ENCODE measurements at places on chromosomes 12 and 14.

GRCh38 chr12:43921666-43922337 is 85.9 kb downstream of the TMEM117 start:
- no peak for DNase-seq

- DNase-seq: no peak
These were observed 9.7 kb upstream of the PCK2 start for GRCh38 chr14:24084440-24084839.

- DNase-seq: no peak
These were observed 216.5 kb downstream of the PHLDA1 start for GRCh38 chr12:75814851-75815754.

GRCh38 chr14:34199585-34199984 is 248.7 kb upstream of the EGLN3 start:
- no peak for DNase-seq

DNA sequence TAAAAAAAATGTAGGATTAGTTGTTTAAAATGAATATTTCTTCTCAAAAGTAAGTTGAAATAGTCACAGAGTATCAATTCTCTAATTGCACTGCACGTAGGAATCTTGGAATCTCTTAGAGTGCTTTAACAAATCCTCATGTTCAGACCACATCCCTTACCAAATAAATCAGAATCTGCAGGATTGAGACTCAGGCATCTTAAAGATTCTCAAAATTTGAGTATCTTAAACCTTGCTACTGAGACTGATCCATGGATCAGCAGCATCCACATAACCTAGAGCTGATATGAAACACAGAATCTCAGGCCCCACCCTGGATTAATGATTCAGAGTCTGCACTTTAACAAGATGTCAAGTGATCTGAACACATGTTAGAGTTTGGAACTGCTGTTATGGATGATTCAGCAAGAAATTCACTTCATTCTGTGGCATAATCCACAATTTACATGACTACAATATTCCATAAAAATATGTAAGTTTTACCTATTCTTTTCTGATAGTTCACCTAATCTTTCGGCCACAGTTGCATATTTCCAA is 58.7 kb downstream of the ADAMTS20 start:
- DNase-seq: no peak

- DNase-seq: no peak
These were observed 105.2 kb downstream of the TSPAN9 start for GRCh38 chr12:3182426-3182825.

DNA sequence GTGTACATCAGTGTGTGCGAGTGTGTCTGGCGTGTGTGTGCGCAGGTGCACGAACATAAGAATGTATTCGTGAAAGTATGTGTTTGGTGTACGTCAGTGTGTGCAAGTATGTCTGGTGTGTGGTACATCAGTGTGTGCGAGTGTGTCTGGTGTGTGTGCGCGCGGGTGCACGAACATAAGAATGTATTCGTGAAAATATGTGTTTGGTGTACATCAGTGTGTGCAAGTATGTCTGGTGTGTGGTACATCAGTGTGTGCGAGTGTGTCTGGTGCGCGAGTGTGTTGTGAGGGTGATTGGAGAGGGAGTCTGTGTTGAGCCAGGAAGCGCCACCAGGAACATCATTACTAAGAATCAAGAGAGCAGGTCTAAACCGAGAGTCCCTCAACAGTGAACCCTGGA is 143.8 kb downstream of the BCL11B start:
- no peak for DNase-seq

DNA sequence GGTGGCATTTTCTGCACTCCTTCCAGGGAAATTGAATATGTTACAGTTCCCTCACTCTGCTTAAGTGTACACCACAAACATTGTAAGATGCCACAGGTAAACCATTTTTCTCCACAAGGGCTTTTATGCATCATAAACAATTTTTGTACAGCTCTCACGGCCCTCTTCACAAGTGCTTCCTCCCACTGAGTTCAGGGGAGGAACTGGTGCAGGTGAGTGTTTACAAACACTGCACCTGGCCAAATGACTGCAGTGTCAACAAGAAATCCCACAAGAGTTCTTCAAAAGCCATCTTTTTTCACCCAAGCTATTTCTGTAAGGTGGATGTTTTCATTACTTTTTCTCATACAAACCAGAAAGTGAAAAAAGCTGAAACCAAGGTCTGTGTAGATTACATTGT is 973.2 kb downstream of the AACS start:
- no peak for DNase-seq

DNA sequence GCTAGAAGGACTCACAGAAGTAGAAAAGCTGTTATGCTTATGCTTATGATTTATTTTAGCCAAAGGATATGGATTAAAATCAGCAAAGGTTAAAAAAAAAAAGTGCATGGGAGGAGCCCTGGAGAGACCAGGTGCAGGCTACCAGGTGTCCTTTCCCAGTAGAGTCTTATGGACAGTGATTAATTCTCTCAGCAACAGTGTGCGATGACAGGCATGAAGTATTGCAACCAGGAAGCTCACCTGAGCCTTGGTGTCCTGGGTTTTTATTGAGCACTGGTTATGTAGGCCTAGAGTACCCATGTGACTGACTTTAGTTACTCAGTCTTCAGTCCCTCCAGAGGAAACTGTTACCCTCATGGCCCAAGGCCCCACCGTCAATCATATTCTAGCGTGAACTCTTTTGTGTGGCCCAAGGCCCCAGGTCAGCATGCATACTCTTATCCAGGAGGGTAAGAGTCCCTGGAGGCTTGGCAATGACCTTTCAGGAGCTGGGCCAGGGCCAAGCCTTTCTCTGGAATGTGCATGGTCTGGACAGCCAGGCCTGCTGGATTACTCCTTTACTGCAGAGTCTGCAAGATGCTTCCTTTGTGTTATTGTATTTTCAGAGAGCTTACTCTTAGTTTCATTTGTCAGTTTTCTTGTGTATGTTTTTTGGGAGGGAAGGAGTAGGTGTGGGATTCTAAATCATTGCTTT is 69.6 kb upstream of the RD3L start:
- no peak for DNase-seq

DNA sequence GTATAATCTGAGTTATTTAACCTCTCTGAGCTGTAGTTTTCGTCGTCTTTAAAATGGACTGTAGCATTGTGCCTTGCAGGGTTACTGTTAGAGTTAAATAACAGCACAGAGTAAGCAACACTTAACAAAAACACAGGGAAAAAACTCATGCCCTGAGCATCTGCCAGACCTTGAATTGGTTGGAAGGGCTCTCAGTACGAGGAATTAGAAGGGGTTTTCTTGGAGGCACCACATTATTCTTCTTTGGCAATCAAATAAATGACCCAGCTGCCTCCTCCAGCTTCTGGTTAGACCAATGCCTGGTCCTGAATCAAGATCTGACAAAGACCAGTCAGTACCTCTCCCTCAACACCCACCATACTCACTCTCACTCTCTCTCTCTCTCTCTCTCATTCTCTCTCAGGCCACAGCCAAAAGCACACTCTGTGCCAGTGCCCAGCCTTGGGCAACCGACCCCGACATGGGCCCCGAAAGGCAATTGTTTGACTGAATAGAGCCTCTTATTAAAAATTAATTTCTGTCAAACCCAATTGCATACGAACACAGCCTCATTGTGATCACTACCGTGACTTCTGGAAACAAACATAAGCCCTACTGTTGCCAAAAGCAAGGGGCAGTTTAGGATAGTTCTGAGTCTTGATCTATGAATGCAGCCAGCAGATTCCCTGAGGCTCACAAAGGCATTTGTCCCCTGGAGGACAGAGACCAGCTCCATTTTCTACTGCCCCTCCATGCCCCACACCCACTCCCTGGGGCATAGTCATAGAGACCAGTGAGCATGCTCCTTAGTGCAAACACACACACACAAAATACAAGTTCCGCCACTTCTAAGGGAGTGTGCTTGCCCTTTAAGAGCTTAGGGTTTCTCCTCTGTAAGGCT is 23.9 kb downstream of the DUSP6 start:
- DNase-seq: no peak

- no peak for DNase-seq
These were observed 90.4 kb downstream of the MED13L start for GRCh38 chr12:116187151-116187511.

GRCh38 chr12:57452937-57453509 is 2.1 kb upstream of the INHBE start:
- DNase-seq: peak; percentile 56

- no peak for DNase-seq
These were observed 7.6 kb downstream of the M6PR start for GRCh38 chr12:8941691-8942478.

- no peak for DNase-seq
These were observed 55.6 kb upstream of the PTHLH start for GRCh38 chr12:28027947-28028724.

DNA sequence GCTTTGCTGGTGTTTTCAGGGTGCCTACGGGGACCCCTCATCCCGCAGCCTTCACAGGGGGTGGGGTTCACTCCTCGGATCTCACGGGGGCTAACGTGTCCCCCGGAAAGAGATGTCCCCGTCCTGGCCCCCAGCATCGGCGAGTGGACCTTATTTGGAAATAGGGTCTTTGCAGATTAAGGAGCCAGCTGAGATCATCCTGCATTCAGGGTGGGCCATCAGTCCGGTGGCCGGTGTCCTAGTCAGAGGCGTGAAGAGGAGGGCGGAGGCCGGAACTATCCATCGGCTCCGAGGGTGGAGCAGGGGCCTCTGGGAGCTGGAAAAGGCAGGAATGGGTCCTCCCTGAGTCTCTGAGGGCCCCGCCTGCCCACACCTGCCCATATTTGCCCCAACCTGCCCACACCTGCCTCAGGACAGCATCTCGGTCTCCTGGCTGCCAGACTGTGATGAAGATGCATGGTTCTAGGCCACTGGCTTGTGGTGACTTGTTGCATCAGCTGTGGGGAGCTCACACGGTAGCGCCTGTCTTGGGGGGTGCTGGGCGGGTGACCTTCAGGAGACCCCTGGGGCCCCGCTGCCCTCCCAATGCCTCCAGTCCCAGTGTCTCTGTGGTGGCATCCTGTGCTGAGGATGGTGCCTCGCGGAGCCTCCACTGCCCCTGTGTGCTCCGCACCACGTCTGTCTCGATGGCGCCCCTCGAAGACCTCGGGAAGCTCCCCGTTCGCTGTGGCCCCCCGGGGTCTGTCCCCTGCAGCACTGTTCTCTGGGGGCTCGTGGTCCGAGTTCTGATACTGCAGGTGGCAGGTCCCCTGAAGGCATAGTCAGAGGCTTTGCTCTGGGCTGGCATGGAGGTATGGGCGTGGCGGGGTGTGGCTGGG is 14.7 kb downstream of the NOC4L start:
- DNase-seq: no peak

- DNase-seq: no peak
These were observed 879.5 kb downstream of the DIO2 start for GRCh38 chr14:79331830-79332229.

DNA sequence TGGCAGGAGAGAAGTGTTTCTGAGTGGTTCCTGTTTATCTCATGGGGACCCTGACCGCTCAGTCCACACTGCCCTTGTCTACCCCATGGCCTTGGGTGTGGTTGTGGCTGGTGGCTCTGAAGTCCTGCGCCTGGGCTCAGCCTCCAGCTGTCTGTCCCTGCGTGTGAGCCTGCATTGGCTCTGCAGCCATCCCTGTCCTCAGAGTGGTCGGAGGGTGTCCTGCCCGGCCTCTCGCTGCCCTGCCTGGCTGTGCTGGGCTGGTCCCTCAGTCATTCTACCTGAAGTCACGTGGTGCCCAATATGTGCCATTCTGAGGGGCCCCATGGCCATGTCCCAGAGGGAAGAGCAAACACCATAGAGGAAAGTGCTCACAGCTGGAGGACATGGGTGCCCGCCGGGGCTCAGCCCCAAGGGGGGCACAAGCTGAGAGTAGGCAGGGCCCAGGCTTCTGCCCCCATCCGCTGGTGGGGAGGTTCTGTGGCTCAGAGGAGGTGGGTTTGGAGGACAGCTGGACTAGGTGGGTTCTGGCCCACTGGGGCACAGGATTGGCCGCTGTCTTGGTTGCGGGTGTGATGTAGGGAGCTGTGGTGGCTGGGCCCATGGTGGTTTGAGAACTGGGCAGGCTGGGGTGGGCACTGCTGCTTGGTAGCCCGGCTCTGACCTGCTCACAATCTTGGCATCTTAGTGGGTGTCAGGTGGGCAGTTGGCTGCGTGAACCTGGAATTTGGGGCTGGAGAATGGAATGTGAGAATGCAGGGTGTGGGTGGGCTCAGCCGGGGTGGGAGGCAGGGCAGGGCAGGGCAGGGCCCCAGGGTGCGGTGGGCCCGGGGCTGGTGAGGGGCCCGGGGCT is 11.6 kb downstream of the TEDC1 start:
- DNase-seq: no peak

GRCh38 chr12:10528174-10528953 is 22.7 kb downstream of the EIF2S3B start:
- no peak for DNase-seq

- no peak for DNase-seq
These were observed 298.5 kb downstream of the ERC1 start for GRCh38 chr12:1289371-1290155.

- no peak for DNase-seq
These were observed 96.5 kb downstream of the LGMN start for GRCh38 chr14:92651758-92652406.

DNA sequence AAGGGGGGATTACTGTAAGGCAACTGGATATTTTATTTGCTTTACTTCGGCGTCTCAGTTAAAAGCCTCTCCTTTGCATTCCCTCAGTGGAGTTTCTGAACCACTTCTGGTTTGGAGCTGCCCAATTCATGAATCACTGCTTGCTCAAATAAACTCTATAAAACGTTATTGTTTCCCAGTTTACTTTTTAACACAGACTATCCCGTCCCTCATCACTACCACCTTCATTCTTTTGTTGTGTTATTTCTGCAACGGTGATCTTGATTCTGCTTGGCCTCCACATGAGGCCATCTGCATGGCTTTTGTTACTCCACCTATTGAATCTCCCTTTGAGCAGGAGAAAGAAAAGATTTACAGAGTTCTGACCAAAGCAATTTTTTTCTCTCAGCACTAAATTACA is 104.0 kb upstream of the PLEKHA5 start:
- no peak for DNase-seq
